ENCODE measurements at places on chromosomes 3 and 15.

GRCh38 chr3:129975705-129976048 is 1.2 kb downstream of the TRH start:
- peak; percentile 36 for DNase-seq

GRCh38 chr15:37112171-37112570 is 11.8 kb upstream of the MEIS2 start:
- DNase-seq, result no peak

GRCh38 chr3:137217733-137218132 is 259.9 kb downstream of the IL20RB start:
- DNase-seq, result no peak

GRCh38 chr3:189513281-189514117 is 117.7 kb upstream of the TP63 start:
- peak; percentile 34 for DNase-seq

GRCh38 chr3:195085356-195086130 is 185.4 kb downstream of the XXYLT1 start:
- DNase-seq, result no peak

DNA sequence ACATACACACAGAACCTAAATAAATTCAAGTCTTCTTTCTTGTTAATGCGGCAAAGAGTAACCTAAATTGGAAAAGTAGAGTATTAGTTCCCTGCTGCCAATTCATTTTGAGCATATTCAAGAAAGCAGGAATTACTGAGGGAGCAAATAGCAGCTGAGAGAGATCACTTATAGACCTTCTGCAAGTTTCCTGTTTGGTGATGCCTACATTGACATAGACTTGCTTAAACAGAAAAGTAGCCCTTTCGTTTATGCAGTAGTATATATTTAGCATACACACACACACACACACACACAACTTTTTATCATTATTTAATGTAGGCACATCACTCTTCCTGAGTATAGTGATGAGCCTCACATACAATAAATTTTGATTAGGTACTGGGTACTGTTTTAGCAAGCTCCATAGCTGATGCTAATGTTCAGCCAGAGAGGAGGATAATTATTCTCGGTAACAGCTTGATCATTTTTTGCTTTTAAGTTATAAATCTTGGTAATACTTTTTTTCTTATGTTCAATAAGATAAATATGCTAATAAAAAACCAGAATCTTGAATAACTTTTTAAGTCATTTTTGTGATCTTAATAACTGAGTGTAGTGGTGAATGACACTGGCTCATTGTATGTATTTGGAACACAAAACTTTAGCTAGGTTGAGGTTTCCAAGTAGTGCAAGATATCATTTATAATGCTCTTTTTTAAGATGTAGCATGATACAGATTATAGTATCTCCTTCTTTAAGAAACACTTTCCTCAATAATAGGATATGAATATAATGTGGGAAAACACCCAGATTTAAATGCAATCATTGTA is 174.7 kb downstream of the MBNL1 start:
- no peak for DNase-seq

GRCh38 chr3:24155276-24155675 is 210.2 kb downstream of the NR1D2 start:
- DNase-seq, result no peak

DNA sequence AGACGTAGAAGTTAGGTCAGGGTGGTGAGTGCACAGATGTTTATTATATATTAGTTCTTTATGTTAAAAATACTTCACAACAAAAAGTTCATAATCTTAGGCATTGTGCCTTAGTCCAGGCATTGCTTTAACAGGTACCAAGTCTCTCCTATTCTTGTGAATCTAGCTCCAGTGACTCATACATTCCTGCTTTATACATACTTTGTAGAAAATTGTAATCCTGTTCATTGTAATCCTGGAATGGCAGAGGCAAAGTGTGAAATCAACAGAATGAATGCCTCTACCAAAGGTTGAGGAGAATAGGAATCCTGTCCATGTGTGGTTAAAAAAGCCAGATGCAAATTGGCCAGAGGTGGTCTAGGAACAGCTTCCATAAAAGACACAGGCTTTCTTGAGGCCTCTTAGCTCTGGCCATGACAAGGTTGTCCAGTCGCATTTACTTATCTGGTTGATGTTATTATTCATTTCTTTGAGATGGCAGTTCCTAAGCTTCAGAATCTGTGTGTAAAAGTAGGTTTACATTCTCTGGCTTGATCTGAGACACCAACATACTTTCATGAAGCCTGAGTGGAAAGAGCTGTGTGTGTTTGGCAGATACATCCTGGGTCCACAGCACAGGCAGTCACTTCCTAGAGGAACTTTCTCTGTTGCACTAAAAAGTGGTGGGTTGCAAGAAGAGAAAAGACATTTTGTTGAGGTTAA is 109.0 kb downstream of the CDIN1 start:
- DNase-seq, result no peak

DNA sequence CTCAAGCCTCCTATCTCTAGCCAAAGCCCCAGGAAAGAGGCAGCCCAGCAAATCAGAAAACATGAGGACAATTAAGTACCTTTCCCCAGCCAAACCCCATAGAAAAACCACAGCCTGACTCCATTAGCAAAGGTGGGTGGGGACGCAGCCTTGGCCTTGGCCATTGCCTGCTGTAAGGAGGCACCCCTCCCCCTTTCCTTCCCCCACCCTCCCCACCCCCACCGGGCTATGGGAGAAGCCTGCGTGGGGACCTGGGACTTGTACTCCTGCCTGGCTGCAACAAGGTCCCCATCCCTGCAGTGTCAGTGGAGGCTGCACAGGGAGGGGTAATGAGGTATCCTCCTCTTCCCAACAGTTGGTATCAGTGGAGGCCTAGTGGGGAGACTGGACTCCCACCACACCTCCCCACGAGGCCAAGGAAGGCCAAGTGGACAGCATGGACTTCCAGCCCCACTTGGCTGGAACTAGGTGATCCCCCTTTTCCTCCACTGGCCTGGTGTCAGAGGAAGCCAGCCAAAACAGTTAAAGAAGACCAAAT is 20.5 kb downstream of the PRR23E start:
- no peak for DNase-seq

- no peak for DNase-seq
Measured at GRCh38 chr15:34365091-34365825, 1.7 kb downstream of the LPCAT4 start.

DNA sequence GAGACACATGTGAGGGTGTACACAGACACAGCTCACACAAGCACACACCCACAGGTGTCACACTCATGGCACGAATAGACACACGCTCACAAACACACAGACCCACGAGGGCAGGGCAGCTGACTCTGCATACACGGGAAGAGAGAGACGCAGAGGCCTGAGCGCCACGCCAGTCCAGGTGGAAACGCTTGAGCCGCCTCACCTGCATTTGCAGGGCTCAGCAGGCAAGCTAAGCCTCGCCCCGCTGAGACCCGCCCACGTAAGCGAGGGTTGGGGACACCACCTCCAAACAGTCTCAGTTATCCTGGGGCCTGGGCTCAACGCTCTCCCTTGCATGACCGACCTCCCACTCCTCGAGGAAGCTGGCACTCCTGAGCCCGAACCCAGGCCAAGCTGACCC is 73.2 kb downstream of the TLE3 start:
- no peak for DNase-seq

- DNase-seq, result no peak
Measured at GRCh38 chr3:134057006-134057653, 27.4 kb upstream of the SLCO2A1 start.

DNA sequence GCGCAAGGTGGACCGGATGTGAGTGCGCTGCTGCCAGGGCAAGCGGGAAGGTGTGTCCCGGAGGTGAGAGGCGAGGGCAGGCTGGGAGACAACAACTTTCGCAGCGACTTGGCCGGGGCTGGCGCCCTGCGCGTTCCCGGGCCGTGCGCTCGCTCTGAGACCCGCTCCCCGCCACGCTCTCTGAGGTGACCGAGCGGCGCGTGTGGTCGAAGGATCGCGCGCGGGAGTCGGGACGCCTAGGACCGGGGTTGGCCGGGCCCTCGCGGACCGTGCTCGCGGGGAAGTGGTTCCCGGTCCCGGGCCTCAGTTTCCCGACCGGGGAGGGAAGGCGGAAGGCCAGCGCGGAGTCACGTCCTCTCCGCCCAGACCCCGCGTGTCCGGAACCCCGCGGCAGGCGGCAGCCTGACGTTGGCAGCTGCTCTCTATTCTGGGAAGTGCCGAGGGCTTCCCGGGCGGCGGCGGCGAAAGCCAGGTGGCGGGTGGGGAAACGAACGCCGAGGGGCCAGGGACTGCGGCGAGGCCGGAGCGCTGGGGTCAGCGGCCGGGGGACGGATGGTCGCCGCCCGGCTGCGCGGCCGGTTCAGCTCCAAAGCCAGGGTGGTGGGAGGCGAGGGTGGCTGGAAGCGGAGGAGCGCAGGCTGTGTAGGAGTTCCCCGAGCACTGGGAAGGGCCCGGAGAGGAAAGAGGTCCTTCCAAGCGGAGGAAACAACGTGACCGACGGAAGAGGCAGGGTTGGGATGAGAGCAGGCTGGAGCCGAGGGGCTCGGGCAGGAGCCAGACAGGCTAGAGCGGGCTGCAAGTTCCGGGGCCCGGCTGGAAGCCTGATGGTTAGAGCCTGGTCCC is 1.0 kb upstream of the IGF2BP2 start:
- DNase-seq, result peak; percentile 36

- no peak for DNase-seq
Measured at GRCh38 chr15:94105760-94106159, 125.6 kb upstream of the MCTP2 start.

DNA sequence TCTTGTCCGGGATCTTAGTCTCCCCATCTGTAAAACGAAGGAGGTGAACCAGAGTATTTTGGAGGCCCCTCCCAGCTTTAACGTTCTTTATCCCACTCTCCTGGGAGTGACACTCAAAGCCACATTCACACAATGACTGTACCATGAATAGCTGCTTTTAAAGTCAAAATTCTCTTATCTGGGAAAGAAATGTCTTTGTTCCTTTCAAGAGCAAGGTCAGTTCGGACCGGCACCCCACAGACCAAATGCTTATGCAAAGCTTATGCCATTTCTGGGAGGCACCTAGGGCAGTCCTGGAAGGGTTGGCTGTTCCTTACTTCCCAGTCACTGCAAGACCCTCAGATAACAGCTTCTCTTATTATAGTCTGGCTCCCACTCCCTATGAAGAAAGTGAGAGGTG is 53.5 kb upstream of the WNT5A start:
- no peak for DNase-seq

GRCh38 chr3:105255350-105255749 is 111.4 kb upstream of the ALCAM start:
- DNase-seq, result no peak

DNA sequence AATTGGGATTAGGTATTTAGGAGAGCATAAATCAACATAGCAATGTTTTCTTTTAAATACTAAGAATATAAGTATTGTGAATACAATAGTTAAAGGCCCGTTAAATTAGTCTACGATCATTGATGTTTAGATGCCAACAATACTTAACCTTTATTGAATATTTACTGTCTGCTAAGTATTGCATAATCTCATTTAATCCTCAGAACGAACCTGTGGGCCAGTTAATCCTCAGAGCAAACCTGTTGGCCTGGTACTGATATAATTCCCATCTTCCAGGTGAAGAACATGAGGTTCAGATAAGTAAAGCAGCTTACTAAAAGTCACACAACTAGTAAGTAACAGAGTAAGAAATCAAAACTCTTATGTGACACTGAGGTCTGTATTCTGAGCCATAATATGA is 57.4 kb upstream of the ACKR4 start:
- DNase-seq, result no peak

- no peak for DNase-seq
Measured at GRCh38 chr3:158766364-158766763, 34.1 kb upstream of the RARRES1 start.

- DNase-seq, result no peak
Measured at GRCh38 chr15:56052395-56053045, 59.1 kb upstream of the NEDD4 start.

DNA sequence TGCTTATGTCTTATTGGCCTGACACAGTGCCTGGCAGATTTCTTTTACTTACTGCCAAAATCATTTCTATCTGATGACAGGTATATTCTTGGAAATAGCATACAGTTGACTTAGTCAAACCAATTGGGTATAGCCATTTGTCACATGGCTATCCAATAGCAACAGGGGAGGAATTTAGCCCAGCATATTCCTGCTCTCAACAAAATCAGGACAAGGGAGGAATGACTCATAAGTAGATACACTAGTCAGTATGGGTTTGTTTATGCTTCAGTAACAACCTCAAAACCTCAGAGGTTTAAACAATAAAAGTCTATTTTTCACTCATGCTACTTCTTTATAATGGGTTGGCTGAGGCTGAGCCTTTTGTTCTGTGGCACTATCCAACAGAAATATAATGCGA is 38.0 kb upstream of the VILL start:
- DNase-seq, result no peak

- peak; percentile 72 for DNase-seq
Measured at GRCh38 chr3:38521391-38521987, 25.3 kb downstream of the EXOG start.

DNA sequence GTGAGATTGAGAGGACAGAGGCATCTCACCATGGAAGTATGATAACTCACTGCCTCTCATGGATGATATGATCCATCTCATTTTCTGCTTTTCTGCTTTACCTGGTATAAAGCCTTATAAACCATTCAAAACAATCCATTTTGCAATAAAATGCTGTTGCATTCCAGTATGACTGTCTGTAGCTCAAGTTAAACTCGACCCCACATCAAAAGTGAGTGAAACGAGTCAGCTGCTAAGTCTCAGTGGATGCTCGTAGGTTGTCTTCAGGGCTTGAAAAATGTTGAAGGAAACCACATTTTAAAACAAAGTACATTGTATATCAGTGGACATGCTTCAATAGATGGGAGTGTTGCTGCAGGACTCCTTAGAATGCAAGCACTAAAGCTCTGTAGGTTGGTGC is 839.0 kb downstream of the TUSC7 start:
- DNase-seq, result no peak

DNA sequence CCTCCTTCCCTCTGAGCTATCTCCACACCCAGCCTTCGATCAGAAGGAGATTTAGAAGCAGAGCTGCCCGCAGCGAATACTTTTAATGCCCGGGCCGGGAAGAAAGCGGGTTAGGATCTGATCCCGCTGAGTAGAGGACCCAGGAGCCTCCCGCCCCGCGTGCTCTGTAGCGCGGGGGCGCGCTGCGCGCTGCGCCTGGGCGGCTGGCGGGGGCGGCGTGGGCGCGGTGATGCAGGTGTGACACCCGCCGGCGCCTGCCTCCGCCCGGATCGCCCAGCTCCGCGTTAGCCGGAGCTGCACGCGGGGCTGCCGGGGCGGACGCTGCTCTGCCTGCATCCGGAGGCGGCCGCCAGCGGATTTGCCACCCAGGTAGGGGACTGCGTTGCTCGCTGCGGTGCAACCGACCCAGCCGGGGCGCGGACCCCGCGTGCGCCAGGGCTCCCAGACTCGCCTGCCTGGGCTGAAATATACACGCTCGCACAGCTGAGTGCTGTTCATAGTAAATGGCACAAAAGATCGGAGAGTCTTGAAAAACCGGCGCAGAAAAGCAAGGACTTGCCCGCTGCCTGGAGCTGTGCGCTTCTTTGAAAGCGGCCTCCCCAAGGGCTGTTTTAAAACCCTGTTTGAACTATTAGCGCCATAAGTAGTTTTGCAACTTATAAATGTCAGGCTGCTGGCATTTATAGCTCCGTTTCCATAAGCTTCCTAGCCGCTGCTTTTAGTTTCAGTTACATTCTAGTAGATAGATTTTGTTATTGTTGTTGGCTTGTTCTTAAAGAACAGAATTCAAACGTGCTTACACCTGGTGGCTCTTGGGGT is at the start of gene SV2B:
Gene SV2B (plus strand): TSS at position 263 of the 819 bp plus-strand sequence. CDS start 126,007 bp downstream, outside the sequence.
- DNase-seq, result peak; percentile 86

- DNase-seq, result no peak
Measured at GRCh38 chr3:65905771-65906170, 132.9 kb downstream of the MAGI1 start.

GRCh38 chr3:99388780-99389179 is 249.6 kb upstream of the COL8A1 start:
- DNase-seq, result no peak
